ENCODE measurements at places on chromosomes 4 and X.
A peak's percentile ranks its signal among the peaks of the same experiment; 100 is the strongest.

DNA sequence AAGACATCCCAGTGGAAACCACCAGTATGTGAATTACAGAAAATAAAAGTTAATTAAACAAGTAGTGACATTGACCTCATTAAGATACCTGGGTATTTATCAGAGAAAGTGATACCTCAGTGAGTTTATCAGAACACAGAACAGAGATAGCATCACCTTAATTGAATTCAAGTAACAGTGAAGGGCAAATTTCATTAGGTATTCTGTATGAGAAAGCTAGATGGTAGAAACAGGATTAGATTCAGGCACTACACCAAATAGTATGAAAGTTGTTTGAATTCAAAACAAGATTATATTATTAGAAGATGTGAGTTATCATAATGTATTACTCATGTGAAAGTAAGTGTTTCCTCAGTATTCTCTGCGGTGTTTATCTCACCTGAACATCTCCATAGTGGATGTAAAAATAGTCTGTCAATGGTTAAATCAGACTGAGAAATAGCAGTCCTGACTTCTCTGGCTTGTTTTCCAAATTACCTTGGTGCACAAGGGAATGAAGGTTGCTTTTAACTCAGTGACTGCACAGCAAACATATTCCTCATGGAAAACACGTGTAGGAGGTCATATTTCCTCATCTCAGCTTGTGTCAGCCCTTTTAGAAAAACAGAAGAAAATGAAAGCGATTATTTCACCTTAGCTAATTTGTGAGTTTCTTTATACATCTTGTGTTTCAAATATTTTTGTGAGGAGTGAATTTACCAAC is 79.9 kb upstream of the PCDH18 start:
- peak; percentile 21 for DNase-seq

DNA sequence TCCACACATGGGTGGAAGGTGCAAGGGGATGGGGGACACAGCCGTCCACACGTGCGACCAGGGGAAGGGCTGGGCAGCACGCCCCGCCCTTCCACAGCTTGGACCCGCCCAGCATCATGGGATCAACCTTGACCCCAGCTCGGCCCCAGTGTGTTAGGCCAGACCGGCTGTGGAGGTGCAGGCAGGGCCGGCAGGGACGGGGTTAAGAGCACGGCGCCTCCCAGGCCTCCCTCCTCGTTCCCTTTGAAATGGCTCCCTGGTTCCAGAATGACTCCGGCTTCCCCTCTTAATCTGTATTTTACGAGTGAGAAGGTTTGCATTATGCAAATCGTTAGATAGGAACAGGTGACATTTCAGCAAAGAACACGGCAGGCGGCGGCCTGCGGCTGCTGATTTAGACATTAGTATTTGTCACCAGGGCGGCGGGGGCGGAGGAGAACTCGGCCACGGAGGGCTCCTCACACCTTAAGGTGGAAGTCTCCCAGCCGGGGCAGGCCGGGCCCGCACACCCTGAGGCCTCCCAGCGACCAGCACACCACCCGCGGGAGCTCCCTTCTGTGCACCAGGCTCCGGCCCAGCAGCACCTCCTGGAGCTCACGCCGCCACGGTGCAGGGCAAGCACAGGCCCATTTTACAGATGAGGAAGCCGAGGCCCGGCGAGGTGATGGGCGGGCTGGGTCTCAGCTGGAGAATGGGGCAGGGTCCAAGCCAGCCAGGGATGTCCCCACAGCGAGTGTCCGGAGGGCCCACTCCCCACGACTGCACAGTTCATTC is 116.1 kb downstream of the FAM53A start:
- peak; percentile 36 for DNase-seq

GRCh38 chr4:41057467-41057866 is 156.9 kb downstream of the APBB2 start:
- DNase-seq: peak; percentile 33

DNA sequence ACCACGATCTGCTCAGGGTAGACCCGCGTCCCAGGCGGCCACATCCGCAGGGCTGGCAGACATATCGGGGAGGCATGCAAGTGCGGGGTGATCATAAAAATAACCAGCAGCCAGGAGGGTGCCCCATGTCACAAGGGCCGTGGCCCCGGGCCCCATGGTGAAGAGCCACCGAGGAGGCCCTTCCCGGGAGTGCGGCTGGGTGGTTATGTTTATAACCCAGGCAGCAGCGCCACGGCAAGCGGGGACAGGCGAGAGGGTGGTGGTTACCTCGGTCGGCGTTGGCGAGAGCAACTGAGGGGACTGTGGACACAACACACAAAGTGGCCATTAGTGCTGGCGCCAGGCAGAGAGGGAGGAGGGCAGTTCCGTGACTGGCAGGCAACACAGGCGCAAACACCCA is 92.7 kb upstream of the AFAP1 start:
- DNase-seq: no peak

- DNase-seq: no peak
Measured at GRCh38 chr4:165744370-165744769, 128.7 kb upstream of the TLL1 start.

DNA sequence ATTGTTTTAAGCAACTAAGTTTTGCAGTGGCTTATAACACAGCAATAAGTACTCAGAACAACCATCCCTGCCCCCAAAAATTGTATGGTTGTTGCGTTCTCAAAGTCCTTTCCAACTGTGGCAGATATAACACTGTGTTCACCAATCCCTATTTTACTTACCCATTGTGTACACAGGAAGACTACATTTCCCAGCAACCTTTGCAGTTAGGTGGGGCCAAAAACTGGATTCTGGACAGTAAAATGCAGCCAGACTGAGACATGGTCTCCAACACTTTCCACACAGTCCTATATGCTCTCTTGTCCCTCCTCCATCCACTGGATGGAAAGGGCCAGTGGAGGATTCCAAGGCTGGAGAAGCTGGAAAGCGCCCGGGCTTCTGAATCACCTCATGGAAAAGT is 523.6 kb downstream of the BCOR start:
- DNase-seq: no peak

GRCh38 chrX:40460926-40461325 is 119.8 kb upstream of the ATP6AP2 start:
- DNase-seq: no peak

Data from GM23248 (cell line).